ENCODE measurements at places on chromosomes 1 and 21.

DNA sequence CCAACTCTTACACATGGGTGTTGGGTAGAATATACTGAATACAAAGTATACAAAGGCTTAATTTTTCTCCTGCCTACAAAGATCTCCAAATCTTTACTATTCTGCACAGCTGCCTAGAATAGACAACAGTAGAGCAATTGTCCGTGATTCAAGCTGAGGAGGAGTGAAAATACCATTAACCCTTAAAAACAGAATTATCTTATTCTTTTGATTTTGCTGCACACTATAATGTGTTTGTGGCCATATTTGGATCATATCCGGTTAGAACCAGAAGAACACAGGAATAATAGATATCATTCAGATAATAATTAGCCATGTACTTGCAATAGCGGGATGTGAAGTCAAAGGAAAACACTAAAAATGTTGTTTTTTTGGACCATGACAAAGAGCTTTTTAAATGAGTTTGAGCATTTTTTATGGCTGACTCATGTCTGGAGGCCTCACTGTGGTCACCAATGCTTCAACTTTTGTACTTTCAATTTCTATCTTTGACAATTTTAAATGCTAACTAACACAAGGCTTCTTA lies 197.6 kb upstream of the FOXD3 start:
- DNase-seq, result no peak

DNA sequence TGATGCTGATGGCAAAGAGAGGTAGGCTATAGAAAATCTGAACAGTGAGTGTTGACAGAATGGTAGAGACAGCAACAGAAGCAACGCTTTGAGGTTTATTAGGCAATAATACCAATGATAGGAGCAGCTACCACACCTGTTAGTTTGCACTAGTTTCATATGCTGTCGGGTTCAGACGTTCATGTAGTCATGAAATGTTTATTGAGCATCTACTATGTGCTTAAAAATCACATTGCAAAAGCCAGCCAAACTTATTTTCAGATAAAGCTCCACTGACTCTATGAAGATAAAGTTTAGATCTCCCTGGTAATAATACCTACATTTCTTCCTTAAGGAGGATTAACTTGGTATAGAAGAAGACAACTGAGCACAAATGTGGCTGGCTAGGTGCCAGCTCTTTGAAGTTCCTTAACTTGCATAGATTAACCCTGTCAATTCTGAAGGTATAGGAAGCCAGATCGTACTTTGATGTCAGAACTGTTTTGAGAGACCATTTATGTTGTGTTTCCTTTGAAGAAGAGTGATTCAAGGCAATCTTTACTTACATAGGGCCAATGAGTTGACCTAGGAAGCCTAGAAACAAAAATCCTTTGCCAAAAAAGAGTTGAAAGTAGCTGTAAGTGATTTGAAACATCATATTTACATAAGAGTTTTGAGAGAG lies 71.5 kb downstream of the DISP1 start:
- no peak for DNase-seq

- no peak for DNase-seq
Measured at GRCh38 chr1:172394141-172394751, 26.2 kb upstream of the C1orf105 start.

DNA sequence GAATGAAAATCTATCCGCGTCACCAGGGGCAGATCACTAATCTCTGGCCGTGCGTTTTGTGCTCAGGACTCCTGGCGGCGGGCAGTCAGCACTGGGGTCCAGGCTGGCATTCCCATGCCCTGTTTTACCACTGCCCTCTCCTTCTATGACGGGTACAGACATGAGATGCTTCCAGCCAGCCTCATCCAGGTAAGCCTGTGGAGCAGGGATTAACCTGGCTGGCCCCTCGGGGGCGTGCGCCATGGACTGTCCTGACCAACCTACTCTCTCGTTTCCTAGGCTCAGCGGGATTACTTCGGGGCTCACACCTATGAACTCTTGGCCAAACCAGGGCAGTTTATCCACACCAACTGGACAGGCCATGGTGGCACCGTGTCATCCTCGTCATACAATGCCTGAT lies 10.9 kb upstream of the CENPS start:
- no peak for DNase-seq
